ENCODE measurements at places on chromosomes 13 and 19.

DNA sequence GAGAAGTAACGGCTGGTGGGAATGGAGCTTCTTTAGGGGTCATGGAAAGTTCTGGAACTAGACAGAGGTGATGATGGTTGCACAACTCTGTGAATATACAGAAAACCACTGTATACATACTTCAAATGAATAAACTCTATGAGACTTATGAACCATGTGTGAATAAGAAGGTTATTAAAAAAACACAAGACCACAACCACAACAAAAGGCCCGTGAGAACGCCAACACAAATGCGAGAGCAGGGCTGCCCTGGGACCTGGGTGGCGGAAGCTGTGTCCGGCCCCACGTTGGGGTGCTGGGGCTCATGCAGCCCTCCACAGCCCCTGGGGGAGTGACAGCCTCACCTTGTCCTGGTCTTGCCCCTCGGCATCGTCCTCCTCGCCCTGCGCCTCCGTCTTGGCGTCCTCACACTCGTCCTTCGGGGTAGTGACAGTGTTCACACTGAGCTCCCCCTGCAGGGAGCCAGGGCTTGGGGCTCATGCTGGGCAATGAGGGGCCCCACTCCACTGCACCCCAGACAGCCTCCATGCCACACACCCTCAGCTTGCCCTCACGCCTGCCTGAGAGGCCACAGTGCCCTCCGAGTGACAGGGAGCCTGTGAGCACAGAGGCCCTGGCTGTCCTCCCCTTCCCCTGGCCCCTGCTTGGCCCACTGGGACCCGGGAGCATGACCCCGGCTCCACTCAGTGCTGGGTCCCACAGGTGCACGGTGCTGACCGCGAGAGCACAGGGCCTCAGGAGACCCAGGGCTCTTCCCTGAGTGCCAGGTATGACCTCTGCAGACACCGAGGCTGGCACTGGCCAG, 16.0 kb downstream of the IZUMO4 start:
- no peak for DNase-seq

DNA sequence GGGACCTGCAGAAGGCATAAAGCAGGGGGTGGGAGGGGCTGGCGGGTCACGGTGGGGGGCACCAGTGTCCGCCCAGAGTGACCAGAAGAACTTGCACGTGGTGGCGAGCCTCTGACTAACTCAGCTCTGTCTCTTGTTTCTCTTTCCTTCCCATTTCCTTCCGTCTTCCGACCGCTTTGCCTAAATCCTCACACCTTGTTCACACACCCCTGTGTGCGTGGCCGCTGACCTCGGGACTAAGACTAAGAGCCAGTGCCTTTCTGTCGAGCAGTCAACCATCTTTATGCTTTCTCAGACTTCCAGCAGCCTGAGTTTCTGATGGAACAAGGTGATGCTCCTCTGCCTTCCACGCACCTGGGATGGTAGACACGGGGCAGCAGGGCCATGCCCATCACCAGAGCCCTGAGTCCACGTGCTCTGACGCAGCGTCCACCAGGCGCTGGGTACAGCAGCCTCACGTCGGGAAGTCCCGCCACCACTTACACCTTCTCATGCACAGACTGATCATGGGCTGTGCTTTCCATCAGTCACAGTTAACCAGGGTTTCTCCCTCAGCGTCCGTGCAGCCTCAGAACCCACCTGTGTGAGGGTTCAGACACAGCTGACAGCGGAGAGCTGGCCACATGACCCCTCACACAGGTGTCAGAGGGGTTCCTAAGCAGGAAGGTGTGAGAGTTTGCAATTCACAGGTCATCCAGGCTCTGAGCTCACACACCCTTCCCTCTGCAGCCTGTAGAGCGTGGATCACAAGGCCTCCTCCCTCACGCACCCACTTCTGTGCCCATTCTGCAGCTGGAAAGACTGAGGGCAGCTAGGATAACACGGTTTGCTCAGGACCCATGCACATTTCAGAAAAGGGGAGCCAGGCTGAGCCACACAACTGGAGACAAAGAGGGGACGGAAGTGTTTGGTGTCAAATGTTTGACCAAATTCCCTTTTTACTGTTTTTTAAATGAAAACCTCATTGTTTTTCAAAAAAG, 90.7 kb upstream of the MCF2L start:
- DNase-seq, result no peak

DNA sequence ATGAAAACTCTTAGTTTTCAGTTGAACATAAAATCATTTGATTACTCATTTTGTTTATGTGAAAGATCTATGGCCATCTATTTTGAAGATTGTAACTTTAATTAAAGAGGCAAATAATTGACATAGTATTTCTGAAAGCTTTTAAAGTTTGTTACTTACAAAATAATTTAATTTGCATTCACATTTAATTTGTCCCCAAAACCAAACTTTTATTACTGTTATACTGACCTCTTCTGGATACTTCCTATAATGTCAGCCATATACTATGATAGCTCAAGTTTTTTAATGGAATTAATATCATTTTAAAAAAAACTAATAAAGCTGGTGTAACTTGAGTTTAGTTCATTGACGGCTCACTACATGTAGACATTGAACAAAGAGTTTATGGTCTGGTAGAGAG, 4.9 kb upstream of the SGCG start:
- no peak for DNase-seq

- DNase-seq, result no peak
Measured at GRCh38 chr19:31214997-31215396, 134.2 kb downstream of the TSHZ3 start.

GRCh38 chr19:8109455-8109854, 39.9 kb downstream of the FBN3 start:
- DNase-seq, result no peak

DNA sequence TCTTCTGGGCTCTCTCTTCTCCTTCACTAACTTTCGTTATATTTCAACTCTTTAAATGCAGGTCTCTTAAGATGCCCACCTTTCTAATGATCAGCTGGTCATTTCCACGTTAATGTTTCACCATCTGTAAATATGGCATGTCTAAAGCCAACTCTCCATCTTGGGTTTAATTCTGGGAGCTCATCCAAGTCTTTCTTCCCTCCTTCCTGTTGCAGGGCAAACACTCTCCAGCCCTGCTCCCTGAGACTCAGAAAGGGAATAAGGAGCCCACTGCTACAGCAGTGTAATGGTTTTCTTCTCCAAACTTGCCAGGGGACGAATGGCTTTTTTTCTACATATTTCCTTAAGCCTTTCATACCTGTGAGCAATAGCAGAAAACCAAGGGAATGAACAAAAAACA, 73.3 kb upstream of the SOX1 start:
- no peak for DNase-seq

DNA sequence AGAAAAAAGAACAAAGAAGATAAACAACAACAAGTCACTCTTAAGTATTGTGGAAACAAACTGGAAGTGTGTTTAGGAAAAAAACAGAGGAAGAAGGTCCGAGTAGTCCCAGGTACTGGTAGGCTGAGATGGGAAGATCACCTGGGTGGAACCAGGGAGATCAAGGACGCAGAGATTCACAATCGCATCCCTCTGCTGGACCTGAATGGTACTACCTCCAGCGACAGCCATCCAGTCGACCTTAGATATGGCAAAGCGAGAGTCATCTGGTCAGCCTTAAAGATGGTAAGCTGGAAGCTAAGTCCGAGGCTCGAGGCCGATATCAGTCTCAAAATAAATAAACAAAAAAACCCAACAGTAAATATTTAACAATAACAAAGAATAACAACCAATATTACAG, 44.9 kb upstream of the ZNF91 start:
- DNase-seq, result no peak

- DNase-seq, result no peak
Measured at GRCh38 chr19:47186446-47187334, 44.3 kb downstream of the BBC3 start.

GRCh38 chr13:38167164-38167822, 182.4 kb upstream of the UFM1 start:
- DNase-seq, result no peak

DNA sequence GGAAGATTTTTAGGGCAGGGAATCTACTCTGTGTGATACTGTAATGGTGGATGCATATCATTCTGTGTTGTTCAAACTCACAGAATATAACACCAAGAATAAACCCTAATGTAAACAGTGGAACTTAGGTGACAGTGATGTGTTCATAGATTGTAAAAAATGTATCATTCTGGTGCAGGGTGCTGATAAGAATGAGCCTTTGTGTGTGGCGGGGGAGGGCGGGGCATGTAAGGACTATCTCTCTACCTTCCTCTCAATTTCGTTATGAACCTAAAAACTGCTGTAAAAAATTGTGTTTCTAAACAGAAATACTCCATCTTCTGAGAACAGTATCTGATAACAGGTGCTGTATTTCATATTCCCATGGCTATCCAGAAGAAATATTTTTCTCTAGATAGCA, 35.6 kb downstream of the TNFRSF19 start:
- DNase-seq, result no peak

GRCh38 chr19:49327878-49328544, 3.0 kb upstream of the SLC6A16 start:
- DNase-seq, result no peak
